Activated T-helper 1 cell treated with anti-CD3 and anti-CD28 coated beads, Interleukin-12 subunit alpha, Interleukin-12 subunit beta, Interleukin-2, Interleukin-4 antibody, amounts not matched to agents 30 ng/mL and 10 ng/mL and 1 ng/mL, durations not matched to agents 14 hours and 24 hours and 36 hours (primary cell): ENCODE measurements at places on chromosomes 6 and 20. TPM values are rescaled to one million over a fixed set of nuclear protein-coding genes. Genes with fewer than 3 reads are reported as not detected.

GRCh38 chr20:42734660-42735368 lies 454.9 kb downstream of the PTPRT start:
- DNase-seq: no peak
- H3K27me3 ChIP-seq: no peaks in the 10 kb centered on the region
- no peaks in the 10 kb centered on the region for H3K36me3 ChIP-seq

DNA sequence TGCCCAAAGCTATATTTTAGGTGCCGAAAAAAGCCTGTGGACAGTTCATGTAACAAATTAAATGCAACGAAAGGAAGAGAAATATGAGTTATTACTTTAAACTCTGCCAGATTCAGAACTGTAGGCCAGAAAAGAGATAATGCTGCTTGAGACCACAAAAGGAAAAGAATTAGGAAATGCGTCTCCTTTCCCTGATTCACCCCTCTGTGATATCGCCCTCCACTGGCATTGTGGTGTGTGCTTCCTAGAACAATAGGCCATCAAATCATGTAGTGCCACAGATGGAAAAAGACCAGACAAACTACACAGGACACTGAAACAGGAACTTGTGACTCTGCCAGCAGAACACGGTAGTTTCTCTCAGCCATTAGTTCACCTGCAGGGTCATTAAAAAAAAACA lies 14.7 kb upstream of the LAMA4 start:
- H3K27me3 ChIP-seq: peaks cover 20% of the 10 kb centered on the region
- H3K4me1 ChIP-seq: no peaks in the 10 kb centered on the region
- H3K4me3 ChIP-seq: no peak overlapping the region

- no peak for DNase-seq
- peak overlapping the region; percentile 94 for H3K4me3 ChIP-seq
- peaks cover 16% of the 10 kb centered on the region for H3K36me3 ChIP-seq
- no peaks in the 10 kb centered on the region for H3K27me3 ChIP-seq
Observed at GRCh38 chr6:85594197-85594930, 706 bp upstream of the SNX14 start.

DNA sequence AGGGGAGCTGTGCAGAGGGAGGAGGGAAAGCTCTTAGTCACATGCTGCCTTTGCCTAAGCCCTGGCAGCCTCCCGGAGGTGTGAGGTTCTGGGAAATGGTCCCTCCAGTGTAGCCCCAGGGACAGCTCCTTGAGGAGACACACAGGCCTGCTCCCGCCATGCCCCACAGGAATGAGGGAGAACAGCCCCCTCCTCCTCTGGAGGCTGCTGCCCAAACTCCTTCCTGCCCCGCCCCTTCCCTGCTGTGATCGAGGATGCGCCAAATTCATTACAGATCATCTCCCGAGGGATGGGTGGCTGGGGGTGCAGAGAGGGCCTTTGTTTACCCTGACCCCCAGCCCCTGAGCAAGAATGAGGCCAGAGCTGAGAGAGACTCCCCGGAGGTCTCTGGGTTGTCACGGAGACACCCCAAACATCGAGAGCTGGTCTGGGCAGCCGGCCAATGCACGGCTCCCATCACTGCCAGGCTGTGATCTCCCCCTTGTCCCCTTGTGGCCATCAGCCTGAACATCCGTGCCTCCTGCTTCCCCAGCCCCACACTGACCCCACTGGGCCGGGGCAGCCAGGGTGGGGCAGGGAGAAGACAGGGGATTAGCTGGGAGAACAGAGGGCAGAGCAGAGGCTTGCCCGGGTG lies 8.4 kb downstream of the CYP21A2 start:
- H3K27me3 ChIP-seq: no peaks in the 10 kb centered on the region
- no peak for DNase-seq
- no peak overlapping the region for H3K27ac ChIP-seq
- H3K4me3 ChIP-seq: no peak overlapping the region
- peaks cover 5% of the 10 kb centered on the region for H3K4me1 ChIP-seq

DNA sequence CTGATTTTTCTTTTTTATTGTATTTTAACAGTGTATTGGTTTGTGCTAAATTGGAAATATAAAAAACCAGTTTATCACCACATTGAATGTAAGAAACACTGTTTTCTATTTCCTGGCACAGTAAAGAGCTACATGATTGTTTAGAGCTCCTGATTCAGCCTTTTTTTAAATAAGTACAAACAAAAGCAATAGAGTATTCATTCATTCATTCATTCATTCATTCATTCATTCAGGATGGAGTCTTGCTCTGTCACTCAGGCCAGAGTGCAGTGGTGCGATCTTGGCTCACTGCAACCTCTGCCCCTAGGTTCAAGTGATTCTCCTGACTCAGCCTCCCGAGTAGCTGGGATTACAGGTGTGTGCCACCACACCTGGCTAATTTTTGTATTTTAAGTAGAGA lies 96.8 kb upstream of the SCGN start:
- H3K4me3 ChIP-seq: no peak overlapping the region
- H3K36me3 ChIP-seq: no peaks in the 10 kb centered on the region

DNA sequence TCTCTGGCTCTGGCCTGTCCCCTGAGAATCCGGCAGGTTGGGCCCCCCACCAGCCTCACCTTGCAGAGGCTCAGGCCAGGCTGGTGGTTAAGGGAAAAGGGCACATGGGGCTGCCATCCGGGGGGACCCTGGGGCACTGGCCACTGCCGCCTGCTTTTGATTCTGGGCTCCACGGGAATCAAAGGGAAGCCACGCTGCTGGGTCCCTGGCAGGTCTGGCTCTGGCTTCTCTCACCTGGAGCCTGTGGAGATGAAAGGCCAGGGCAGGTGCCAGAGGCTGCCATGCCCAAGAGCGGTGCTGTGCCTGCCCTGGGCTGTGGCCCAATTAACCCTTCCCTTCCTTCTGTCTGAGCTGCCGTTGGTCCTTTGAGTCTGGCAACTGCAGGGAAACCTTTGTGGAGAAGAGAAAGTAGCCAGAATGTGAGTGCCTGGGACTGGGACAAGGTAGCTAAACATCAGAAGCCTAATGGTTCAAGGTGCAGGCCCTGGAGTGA lies 9.4 kb upstream of the CDH22 start:
- no peak overlapping the region for H3K27ac ChIP-seq
- no peaks in the 10 kb centered on the region for H3K36me3 ChIP-seq
- H3K27me3 ChIP-seq: peaks cover 61% of the 10 kb centered on the region
- H3K4me1 ChIP-seq: no peaks in the 10 kb centered on the region

GRCh38 chr6:89834884-89835792 lies 5.5 kb downstream of the CASP8AP2 start:
- peaks cover 53% of the 10 kb centered on the region for H3K4me1 ChIP-seq
- H3K4me3 ChIP-seq: peak overlapping the region; percentile 15
- peak; percentile 22 for DNase-seq
- H3K27me3 ChIP-seq: no peaks in the 10 kb centered on the region
- peak overlapping the region; percentile 94 for H3K27ac ChIP-seq
- H3K36me3 ChIP-seq: peaks cover 56% of the 10 kb centered on the region

GRCh38 chr6:15626878-15627674 lies 35.8 kb downstream of the DTNBP1 start:
- peaks cover 42% of the 10 kb centered on the region for H3K4me1 ChIP-seq
- DNase-seq: no peak
- no peak overlapping the region for H3K27ac ChIP-seq
- no peak overlapping the region for H3K4me3 ChIP-seq

DNA sequence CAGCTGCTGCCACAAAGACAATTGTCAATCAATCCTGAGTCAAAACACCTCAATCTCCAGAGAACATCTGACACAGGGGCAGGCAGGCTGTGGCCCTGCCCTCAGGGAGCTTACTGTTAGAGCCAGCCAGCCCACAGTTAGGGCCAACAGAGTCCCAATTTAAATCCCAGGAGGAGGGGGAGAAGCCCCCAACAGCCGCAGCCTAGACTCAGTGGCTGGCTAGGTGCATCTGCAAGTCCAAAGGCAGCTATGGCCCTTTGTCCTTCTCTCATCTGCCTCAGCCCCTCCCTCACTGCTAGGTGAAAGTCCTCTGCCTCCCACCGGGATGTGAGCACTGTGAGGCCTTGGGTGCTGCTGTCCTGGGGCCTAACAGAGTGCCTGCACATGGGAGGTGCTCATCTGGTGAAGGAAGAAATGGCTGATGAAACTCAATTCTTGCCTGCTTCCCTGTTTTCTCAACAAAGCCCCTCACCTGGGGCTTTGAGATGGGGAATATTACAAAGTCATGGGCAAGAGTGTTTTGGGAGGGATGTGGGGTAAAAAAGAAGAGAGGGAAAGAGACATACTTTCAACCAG lies 33.7 kb upstream of the VEGFA start:
- no peak for DNase-seq
- H3K27me3 ChIP-seq: no peaks in the 10 kb centered on the region
- H3K4me3 ChIP-seq: no peak overlapping the region
- no peaks in the 10 kb centered on the region for H3K36me3 ChIP-seq
- peaks cover 10% of the 10 kb centered on the region for H3K4me1 ChIP-seq
- H3K27ac ChIP-seq: no peak overlapping the region

DNA sequence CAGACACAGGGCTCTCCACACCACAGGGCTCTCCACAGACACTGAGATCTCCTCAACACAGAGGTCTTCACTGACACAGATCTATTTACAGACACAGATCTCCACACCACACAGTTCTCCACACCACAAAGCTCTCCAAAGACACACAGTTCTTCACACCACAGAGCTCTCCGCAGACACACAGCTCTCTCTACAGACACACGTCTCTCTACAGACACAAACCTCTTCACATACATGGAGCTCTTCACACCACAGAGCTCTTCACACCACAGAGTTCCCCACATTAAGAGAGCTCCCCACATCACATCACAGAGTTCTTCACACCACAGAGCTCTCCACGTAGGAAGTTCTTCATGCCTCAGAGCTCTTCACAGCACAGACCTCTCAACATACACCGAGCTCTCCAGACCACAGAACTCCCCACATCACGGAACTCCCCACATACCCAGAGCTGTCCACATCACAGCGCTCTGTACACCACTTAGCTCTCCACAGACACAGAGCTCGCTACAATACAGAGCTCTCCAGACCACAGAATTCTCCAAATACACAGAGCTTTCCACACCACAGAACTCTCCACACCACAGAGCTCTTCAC lies 53.9 kb downstream of the ERMARD start:
- no peak overlapping the region for H3K27ac ChIP-seq
- no peak for DNase-seq
- H3K27me3 ChIP-seq: peaks cover 32% of the 10 kb centered on the region
- peaks cover 49% of the 10 kb centered on the region for H3K4me1 ChIP-seq
- no peaks in the 10 kb centered on the region for H3K36me3 ChIP-seq

DNA sequence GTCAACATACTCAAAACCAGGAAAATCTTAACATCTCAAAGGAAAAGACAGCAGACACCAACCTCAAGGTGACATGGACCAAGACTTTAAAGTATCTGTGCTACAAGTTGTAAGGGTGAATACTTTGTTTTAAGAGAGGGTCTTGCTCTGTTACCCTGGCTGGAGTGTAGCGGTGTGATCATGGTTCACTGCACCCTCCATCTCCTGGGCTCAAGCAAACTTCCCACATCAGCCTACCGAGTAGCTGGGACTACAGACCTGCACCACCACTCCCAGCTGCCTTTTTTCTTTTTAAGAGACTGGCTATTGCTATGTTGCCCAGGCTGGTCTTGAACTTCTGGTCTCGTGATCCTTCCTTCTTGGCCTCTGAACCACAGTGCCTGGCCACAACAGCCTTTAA lies 9.7 kb downstream of the AMD1 start:
- H3K27me3 ChIP-seq: no peaks in the 10 kb centered on the region
- H3K4me3 ChIP-seq: no peak overlapping the region
- H3K36me3 ChIP-seq: peaks cover 10% of the 10 kb centered on the region

DNA sequence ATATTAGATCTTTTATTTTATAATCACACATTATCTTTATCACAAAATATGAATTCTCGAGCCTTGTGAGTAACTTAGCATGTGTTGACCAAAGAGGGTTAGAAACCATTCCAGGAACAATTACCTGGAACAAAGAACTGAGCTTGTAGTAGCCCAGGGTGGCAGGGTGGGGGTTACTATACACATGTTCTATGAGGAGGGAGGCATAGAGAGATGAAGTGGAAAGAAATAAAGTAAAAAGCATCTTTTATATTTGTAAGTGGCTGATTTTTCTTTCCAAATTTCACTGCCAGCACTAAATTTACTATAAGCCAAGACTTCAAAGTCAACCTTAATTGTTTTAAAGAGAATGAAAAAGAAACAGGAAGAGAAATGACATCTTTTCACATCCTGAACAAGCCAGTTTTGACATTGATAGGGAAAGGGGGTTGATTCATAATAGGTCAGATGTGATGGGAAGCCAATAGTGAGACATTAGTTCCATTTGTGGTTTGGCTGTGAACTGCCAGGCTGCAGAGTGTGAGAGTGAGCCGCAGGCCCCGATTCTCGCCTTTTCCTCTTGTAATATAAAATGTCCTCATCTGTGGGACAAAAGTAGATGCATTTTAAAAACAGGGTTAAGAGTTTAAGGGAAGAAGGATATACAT lies 52.7 kb upstream of the MYB start:
- peaks cover 19% of the 10 kb centered on the region for H3K36me3 ChIP-seq
- peak overlapping the region; percentile 97 for H3K27ac ChIP-seq
- peak overlapping the region; percentile 66 for H3K4me3 ChIP-seq
- DNase-seq: peak; percentile 53
- H3K27me3 ChIP-seq: no peaks in the 10 kb centered on the region
- peaks cover 63% of the 10 kb centered on the region for H3K4me1 ChIP-seq

DNA sequence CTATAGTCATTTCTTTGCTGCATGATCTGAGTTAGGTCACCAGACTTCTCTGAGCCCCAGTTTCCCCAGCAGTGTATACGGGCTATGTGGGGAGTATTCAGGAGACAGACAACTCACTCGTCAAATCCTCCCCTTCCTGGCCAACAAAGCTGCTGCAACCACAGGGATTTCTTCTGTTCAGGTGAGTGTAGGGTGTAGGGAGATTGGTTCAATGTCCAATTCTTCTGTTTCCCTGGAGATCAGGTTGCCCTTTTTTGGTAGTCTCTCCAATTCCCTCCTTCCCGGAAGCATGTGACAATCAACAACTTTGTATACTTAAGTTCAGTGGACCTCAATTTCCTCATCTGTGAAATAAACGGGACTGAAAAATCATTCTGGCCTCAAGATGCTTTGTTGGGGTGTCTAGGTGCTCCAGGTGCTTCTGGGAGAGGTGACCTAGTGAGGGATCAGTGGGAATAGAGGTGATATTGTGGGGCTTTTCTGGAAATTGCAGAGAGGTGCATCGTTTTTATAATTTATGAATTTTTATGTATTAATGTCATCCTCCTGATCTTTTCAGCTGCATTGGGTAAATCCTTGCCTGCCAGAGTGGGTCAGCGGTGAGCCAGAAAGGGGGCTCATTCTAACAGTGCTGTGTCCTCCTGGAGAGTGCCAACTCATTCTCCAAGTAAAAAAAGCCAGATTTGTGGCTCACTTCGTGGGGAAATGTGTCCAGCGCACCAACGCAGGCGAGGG lies 594 bp upstream of the CDKN1A start:
- peaks cover 16% of the 10 kb centered on the region for H3K36me3 ChIP-seq
- no peak for DNase-seq
- peaks cover 60% of the 10 kb centered on the region for H3K4me1 ChIP-seq

DNA sequence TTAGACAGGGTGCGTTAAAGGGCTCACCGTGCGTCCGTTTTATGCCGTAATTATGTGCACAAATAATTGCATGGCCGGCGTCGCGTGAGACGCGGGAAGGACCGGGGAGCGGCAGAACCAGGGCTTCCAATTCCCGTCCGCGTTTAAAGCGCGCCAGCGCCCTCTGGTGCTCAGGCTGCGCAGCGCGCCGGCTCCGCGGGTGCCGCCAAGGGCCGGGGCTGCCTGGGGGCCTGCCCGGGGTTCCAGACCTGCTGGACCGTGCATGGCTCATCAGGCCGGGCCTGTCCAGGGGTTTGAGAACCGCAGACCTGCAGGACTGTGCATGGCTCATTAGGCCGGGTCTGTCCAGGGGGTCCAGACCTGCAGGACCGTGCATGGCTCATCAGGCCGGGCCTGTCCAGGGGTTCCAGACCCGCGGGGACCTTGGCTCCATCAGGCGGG lies 369.0 kb downstream of the THBS2 start:
- peak overlapping the region; percentile 79 for H3K4me3 ChIP-seq
- no peak overlapping the region for H3K27ac ChIP-seq
- H3K4me1 ChIP-seq: peaks cover 10% of the 10 kb centered on the region
- peaks cover 2% of the 10 kb centered on the region for H3K27me3 ChIP-seq

The PTCRA gene
- not detected in 2 replicates for total RNA-seq

The HLA-DRA gene
- 39.3 and 40.1 TPM in 2 replicates for total RNA-seq

The AHCY gene
- total RNA-seq: 130 and 132 TPM in 2 replicates

The RSPO3 gene
- not detected in 2 replicates for total RNA-seq

The COL9A3 gene
- total RNA-seq: not detected in 2 replicates
